Activated CD4-positive, alpha-beta T cell treated with anti-CD3 and anti-CD28 coated beads, Interleukin-2, amount 50 U/mL, for 1 hour (primary cell): ENCODE measurements at places on chromosomes 1 and 21.
A peak's percentile ranks its signal among the peaks of the same experiment; 100 is the strongest.

DNA sequence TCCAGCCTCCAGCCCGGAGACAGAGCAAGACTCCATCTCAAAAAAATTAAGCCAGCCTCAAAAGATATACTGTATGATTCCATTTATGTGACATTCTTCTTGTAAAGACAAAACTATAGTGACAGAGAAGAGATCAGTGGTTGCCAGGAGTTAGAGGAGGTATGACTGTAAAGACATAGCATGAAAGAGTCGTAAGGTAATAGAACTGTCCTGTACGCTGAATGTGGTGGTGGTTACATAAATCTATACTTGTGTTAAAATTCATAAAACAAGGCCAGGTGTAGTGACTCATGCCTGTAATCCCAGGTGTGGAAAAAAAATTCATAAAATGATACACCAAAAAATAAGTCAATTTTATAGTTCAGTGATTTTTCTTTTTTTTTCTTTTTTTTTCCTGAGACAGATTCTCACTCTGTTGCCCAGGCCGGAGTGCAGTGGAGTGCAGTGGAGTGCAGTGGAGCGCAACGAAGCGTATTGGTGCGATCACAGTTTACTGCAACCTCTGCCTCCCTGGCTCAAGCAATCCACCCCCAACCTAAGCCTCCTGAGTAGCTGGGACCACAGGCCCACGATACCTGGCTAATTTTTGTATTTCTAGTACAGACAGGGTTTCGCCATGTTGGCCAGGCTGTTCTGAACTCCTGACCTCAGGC is 84.9 kb upstream of the CXADR start:
- DNase-seq = no peak

- DNase-seq = peak; percentile 17
Measured at GRCh38 chr1:54791880-54792522, 9.1 kb downstream of the TTC22 start.

DNA sequence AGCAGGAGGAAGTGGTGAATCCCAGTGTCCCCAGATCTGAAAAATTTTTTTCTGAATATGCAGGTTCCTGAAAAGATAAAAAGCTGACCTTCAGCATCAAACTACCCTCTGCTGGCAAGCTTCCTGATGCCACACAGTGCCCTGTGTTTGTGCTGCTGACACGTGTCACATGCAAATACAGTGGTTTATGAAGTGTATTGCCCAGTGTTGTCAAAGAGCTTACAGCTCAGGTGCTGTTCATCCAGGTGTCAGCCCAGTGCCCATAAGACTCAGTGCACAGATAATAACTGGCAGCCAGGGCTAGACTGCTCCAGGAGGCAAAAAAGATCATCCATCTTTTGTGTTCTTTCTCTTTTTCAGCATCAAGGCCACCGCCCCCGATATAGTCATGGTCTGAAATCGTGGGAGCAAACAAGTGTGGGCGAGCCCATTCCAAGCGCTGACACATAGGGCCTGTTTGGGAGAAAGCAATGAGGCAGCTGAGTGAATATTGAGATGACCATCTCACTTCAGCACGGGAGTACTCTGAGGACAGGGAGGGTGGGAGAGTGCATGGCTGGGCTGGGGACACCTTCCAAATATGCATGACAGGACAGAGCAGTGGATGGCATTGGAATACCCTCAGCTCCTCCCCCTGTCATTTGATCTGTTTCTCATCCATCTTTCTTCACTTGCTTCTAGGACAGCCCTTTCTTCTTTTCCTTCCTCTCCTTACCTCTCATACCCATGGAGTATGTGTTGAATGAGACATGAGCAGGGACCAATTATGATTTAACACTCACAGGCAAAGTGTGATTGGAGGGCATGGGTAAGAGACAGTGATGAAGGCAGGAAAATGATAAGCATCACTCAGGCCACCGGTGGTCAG is 6.4 kb upstream of the KCNK1 start:
- DNase-seq = no peak

- DNase-seq = no peak
Measured at GRCh38 chr1:19356266-19356665, 44.1 kb downstream of the SLC66A1 start.

GRCh38 chr1:201826830-201827229 is 2.1 kb upstream of the IPO9 start:
- no peak for DNase-seq

DNA sequence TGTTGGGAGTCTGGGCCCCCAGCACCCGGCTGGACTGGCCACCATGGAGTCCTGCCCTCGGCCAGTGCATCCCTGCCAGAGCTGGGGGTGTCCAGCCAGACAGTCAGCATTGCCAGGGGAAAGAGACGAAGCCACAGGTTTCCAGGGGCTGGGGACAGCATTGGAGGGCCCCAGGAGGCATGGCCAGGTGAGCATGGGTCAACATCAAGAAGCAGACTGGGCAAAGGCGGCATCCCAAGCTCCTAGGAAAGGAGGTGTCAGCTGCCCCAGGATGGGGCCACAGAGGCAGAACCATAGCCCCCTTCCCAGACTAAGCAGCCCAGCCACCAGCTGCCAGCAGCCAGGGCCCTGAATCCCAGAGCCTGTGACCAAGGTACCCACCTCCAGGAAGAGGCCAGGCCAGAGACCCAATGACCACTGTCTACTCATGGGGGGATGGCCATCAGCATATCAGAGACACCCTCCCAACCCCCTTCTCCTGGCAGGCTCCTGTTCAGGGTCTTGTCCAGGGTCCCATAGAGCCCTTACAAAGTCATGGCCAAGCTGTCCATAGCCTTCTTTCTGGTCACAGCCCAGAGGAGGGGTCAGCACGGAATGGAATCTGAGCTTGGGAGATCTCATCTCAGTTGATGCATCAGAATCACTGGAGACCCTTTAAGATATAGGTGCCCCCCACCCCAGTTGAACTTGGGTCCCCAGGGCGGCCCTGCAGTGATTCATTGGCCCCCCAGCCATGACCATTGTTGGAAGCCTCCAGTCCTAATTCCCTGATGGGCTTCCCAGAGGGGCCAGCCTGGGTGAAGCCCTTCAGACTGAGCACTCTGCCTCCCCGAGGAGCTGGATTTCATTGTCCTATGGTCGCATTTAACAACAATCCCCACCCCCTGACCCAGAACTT is 32.5 kb downstream of the WNT3A start:
- DNase-seq = no peak

DNA sequence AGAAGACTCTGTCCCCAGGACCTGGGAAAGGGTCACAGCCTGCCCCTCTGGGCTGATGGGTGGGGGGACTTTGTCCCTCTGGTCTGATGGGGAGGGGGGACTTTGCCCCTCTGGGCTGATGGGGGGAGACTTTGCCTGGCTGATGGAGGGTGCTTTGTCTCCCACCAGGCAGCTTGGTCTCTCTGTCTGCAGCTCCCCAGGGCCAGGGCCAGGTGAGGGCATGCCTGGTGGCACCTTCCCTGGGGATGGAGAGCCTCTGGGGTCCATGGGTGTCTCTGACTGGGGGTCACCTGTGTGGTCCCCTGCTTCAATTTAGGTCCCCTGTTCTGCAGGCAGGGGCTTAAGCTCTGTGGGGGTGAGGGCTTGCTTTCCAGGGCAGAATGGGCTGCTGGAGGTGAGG is 23.5 kb upstream of the TTC34 start:
- no peak for DNase-seq

GRCh38 chr1:247437551-247438505 is 20.1 kb downstream of the OR2B11 start:
- DNase-seq = no peak

DNA sequence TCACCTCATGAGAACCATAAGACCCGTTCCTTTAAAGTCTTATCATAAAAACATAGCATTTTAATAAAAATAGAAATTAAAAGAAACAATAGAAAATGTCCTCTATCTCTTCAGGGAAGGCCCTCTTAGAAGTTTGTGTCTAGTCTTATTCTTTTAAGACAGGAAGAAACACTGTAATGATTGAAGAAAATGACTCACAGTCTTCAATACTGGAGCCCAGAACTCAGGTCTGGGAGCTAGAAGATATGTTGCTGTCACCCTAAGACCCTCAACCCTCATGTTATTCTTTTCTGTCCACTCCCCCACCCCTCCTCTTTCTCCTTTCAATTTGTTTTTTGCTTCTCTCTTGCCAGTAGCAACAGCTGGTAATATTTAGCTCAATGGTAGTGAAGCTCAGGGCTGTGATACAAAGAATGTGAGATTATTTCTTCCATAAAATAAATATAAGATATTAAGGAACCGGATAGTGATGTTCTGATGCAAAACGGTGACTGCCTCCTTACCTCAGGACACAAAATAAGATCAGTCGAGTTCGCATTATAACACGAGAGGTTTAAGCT is 12.0 kb downstream of the DUSP10 start:
- DNase-seq = no peak

DNA sequence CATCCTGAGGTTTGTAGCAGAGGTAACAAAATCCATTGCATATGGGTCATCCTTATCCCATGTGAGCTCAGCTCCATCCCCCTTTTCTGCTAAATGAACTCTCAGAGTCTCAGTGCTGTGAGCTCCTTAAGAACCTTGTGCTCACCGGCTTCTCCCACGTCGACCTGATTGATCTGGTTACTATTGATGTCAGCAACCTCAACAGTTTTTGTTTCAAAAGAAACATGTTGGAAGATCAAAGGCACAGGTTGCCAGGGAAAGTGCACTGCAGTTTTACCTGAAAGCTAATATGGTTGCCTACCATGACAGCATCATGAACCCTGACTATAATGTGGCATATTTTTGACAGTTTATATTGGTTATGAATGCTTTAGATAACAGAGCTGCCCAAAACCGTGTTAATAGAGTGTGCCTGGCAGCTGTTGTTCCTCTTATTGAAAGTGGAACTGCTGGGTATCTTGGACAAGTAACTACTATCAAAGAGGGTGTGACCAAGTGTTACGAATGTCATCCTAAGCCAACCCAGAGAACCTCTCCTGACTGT is 131.4 kb downstream of the HS2ST1 start:
- peak; percentile 46 for DNase-seq

- no peak for DNase-seq
Measured at GRCh38 chr1:228108055-228108690, 926 bp downstream of the MRPL55 start.

DNA sequence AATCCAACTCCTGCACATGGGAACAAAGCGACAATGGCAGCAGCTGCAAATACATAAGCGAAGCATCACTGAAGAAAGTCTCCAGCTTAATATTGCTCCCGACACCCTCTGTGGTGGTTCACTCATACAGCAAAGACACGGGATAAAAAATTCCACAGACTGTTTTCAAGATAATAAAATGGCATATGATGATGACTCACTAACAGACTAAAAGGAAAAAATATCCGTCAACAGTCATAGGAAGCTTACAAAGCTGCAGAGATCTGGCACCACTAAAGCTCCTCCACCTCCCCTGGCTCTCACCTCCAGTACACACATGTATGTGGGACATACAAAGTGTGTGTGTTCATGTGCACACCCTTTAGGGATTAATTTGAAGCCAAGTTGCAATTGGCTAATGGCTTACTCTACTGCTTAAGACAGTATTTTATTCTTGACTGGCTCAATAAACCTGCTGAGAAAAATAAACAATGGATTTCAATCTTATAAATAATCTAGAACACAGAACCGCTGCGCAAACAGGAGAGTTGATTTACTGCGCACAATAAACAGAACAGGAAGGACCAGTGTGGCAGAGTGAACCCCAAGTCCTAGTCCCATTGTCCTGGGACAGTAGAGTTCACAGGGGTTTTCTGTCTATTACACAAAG is 94.4 kb downstream of the SLC45A1 start:
- no peak for DNase-seq

DNA sequence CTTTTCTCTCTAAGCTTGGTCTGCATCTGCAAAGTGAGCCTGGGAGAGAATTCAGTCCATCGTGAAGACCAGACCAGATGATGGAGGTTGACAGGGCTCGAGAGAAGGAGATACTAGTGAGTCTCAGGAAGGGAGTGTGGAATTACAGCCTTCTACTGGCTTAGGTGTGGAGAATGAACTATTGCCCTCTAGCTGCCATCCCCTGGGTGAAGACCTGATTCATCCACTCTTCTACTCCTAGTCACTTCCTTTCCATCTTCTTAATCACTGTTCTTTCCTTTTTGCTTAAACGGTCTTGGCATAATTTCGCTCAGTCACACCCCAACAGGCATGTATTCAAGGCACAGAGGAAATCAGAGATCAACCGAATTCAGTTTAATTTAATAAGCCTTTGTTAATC is 34.0 kb upstream of the HSD17B7 start:
- no peak for DNase-seq

- no peak for DNase-seq
Measured at GRCh38 chr1:200899451-200899915, 4.8 kb downstream of the INAVA start.

- DNase-seq = no peak
Measured at GRCh38 chr1:210262167-210262896, 29.7 kb downstream of the SERTAD4 start.

- no peak for DNase-seq
Measured at GRCh38 chr1:19469004-19469403, 16.3 kb downstream of the CAPZB start.

- DNase-seq = no peak
Measured at GRCh38 chr1:228390649-228391048, 16.0 kb downstream of the TRIM11 start.
